ENCODE measurements at places on chromosomes 1 and 21. TPM values are rescaled to one million over a fixed set of nuclear protein-coding genes. Genes with fewer than 3 reads are reported as not detected.

The DENND1B gene
- total RNA-seq, result 13.6 TPM

The DYRK1A gene
- 149 TPM for total RNA-seq

DNA sequence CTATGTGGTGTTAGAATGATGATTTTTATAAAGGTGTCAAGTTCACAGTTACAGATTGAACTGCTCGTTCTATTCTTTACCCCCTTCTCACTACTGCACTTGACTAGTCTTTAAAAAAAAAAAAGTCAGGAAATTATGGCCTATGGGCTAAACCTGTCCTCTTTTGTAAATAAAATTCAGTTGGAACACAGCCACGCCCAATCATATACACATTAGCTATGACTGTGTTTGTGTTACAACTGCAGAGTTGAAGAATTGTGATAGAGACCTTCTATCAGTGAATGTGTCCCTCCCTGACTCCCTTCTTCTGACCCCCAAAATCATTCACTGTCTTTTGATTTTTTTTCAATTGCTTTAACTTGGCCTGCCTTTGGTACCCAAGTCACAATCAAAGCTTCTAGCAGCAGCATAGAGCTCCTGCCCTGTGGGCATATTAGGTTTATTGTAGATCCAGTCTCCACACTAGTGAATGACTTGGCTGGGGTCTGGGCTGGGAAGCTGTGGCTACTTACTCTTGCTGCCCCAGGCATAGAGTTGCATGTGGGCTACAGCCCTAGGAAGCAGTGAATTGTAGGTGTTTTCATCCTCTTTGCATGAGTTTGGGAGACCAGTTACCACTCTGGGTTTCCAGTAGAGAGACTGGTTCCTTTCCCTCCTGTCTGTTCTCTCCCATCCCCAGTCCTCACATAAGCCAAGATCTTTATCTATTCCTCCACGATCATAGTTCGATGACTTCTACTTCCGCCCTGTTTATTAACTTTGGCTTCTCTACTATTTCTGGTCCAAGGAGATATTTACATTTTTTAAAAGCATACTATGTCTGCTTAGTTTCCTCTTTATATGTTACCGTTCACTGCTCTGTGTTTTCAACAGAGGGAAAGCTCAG, 249.9 kb downstream of the FMN2 start:
- no peak for DNase-seq

GRCh38 chr1:155940482-155940992, 901 bp upstream of the RXFP4 start:
- DNase-seq, result no peak

The TMCO1 gene
- 57.3 TPM for total RNA-seq

GRCh38 chr1:73144311-73144710, 862.0 kb upstream of the NEGR1 start:
- DNase-seq, result no peak

The HSPA13 gene
- total RNA-seq, result 25.0 TPM

The JTB gene
- 137 TPM for total RNA-seq

All from T-cell (primary cell).